ENCODE measurements at places on chromosomes 5 and 9.

GRCh38 chr5:12745537-12745936 lies 841.3 kb upstream of the CTNND2 start:
- DNase-seq: no peak

DNA sequence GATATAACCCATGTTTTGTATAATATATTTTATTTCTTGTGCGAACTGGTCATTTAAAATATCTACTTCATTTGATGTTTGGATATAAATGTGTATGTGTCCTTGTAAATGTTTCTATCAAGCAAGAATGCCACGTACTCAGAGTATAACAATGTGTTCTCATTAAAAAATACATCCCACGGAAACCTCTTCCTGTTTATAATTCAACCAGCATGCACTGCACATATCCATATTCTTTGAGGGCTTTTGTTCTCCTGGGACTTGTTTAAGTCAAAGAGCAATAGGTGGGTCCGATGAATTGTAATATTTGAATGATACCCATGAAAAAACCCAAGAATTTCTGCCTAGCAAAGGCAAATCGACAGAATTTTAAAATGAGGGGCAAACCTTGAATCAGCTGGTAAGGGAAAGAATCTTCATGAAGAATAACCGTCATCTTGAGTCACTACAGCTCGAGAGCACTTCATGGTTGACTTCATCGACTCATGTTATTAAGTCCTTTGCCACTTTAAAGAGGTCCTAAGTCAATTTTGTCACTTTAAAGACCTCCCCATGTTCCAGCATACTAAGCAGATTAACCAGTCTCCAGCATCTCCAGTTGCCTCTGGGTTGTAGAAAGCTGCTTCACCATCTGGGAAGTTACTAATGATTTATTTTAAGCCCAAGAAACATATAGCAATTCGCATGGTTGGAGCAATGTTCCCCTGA lies 80.6 kb downstream of the NPR3 start:
- no peak for DNase-seq

DNA sequence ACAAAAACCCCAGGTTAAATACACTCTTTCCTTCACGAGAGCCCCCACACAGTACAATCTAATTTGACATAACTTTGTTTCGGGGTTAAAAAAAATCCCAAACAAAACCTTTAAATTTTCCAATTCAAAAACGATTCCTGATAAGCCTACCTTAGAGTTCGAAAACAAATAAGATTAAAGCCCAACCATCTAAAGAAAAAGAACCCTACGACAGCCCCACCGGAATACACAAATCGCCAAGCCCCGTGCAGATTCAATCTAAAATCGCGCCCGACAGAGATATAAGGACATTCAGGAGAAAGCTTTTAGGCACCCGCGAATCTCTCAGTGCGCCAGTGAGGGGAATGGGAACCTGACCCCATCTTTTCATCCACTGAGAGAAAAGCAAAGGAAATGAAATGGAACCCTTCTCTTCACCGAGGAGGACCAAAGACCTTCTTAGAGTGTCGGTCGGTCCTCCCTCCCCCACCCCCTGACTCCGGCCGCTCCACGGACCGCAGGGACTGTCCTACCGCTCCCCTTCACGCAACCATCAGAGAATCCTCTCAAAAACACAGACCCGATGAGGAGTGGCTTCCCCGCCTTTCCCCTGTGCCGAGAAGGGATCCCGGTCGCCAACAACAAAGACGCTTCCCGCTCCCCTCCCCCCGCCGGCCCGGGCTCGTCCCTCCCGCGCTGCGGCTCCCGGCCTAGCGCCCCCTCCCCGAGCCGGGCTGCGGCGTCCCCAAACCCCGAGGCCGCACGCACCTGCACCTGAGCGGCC lies 925 bp downstream of the ABHD17B start:
- DNase-seq: no peak

DNA sequence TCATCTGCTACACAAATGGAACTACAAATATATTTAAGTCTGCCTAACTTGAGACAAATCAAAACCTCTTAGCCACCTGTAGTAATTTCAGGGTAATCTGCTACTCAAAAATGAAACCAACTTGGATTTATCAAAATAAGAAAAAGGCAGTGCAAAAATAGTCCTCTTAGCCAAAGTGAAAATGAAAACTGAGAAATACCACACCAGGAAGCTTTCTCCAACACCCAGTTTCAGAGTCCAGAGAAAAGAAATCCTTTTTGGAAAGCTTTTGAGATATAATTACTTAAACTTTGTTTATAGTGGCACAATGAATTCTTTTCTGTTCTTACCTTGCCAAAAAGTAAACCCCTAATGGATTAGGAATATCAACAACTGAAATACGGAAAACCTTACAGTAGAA lies 990.4 kb downstream of the EFNA5 start:
- no peak for DNase-seq

DNA sequence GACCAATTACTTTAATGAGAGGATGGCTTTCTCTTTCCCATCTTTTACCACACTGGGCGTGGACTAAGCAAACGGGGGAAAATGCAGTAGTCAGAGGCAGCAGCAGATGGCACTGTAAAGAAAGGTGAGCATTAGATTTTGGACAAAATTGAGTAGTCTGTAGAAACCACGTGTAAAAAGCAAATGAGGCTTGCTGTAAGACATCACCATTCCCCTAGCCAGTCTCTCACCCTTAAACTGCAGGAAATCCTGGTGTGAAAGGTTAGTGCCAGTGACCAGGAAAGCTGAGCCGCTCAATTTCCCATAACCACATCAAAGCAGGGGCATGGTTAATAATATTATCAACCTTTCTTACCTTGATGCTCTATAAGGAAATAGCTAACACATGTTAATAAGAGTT lies 31.8 kb downstream of the SPATA31C2 start:
- DNase-seq: no peak

GRCh38 chr9:86749894-86750255 lies 197.4 kb downstream of the GAS1 start:
- no peak for DNase-seq

DNA sequence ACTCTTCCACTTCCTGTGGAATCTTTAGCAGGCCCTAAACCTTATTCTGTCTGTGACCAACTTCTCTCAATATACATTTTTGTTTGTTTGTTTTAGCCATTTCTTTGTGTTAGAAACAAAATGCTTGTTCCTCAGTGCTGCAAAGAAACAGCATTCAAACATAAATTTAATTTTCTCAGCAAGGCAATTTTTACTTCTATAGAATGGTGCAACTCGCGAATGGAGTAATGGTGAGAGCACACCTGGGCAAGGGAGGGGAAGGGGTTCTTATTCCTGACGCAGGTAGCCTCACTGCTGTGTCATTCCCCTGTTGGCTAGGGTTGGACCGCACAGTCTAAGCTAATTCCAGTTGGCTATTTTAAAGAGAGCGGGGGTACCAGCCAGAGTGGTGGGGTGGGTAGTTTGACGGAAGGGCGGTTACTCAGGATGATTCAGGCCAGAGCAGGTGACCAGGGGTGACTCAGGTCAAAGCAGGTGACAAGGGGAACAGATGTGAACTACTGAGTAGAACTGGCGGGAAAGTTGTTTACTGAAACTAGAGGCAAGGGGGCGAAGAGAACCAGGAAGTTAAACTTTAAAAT lies 21.4 kb downstream of the ZNF169 start:
- DNase-seq: no peak

GRCh38 chr9:19306568-19306967 lies 73.5 kb downstream of the RPS6 start:
- DNase-seq: no peak

DNA sequence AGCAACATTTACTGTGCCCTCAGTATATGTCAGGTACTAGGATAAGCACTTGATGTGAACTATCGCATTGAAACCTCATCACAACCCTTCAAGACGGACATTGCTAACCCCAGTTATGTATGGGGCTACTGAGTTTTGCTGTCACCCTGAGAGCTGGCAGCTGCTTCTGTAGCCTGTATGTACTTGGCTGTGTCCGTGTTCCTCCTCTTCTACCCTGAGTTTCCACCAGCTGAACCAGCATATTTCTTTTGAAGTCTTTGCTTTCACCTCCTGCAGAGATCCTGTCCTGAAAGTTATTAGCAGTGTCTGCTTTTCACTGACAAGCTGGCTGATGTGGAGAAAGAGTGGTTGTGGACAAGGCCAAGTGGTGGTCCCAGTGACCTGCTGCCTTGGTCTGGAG lies 63.3 kb downstream of the ADGRV1 start:
- DNase-seq: no peak

GRCh38 chr5:38673671-38674071 lies 117.2 kb upstream of the LIFR start:
- no peak for DNase-seq

DNA sequence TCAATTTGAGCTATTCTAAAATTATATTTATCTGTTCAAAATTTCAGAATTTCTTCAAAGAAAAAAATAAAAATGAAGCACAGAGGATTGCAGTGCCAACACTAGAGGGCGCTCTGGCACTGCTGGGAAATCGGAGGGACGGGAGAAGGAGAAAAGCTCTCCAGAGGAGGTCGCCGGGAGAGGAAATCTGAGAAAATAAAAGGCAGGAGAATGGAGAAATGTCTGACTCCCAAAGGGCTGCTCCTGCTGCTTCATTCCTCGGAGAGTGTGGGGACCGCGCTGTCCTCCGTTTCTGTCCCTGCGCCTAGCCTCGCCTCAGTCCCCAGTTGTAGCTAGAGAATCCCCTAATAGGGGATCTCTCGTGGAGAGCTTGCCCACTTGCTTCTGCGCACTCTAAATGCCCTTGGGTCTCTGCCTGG lies 40.0 kb upstream of the ARSB start:
- peak; percentile 8 for DNase-seq

- no peak for DNase-seq
These were observed 143.3 kb upstream of the SMARCA2 start for GRCh38 chr9:1871626-1872419.

- DNase-seq: no peak
These were observed 228.8 kb upstream of the ZNF462 start for GRCh38 chr9:106634183-106634582.

GRCh38 chr5:14581106-14581890 lies at the start of gene OTULINL:
TSS of gene OTULINL (plus strand) at chr5:14581792. CDS start at chr5:14581895, 103 bp downstream.
- DNase-seq: peak; percentile 81

DNA sequence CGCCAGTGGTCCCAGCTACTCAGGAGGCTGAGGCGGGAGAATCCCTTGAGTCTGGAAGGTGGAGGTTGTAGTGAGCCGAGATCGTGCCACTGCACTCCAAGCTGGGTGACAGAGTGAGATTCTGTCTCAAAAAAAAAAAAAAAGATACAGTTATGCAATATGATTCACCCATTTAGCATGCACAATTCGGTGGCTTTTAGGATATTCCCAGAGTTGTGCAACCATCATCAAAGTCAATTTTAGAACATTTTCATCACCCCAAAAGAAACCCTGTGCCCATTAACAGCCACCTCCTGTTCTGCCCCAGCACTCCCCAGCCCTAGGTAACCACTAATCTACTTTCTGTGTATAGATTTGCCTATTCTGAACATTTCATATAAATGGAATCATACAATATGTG lies 4.3 kb upstream of the DHFR start:
- no peak for DNase-seq

GRCh38 chr5:80956272-80956671 lies 3.9 kb upstream of the RASGRF2 start:
- no peak for DNase-seq

- DNase-seq: no peak
These were observed 2015.9 kb upstream of the CDH9 start for GRCh38 chr5:29054282-29054681.

- no peak for DNase-seq
These were observed 15.0 kb downstream of the DOCK2 start for GRCh38 chr5:169652057-169652456.

DNA sequence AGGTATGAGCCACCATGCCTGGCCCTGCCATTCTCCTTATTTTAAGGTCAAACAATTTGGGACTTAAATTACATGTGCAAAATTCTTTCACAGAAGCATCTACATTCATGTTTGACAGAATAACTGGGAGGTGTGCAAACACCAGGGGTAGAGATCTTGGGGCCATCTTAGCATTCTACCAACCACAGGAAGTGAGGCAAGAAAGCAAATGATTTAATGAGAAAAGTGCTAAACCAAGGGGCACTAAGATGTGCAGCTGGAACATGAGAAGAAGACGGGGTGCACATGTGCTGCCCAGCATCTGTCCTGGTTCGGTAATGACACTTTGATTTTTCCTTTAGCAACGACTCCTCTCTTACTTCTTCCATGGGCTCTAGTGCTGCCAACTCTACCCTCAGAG lies 1.2 kb upstream of the F12 start:
- DNase-seq: no peak

DNA sequence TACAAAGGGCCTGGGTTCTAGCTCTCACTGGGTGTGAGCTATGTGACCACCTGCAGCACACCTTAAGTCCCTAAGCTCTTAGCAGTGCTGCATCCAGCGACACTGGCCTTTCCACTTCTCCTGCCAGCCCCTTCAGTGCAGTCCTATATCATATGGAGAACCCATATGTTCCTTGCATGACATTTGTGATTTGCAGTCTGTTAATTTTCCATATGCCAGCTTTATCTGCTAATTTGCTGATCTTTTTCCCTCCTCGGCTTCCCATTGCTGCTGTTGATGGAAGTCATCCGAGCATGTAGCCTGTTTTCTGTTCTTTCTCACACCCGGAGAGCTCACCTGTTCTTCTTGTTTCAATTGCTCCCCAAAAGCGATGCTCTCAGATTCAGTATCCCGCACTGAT lies 23.2 kb downstream of the PRDM6 start:
- no peak for DNase-seq

DNA sequence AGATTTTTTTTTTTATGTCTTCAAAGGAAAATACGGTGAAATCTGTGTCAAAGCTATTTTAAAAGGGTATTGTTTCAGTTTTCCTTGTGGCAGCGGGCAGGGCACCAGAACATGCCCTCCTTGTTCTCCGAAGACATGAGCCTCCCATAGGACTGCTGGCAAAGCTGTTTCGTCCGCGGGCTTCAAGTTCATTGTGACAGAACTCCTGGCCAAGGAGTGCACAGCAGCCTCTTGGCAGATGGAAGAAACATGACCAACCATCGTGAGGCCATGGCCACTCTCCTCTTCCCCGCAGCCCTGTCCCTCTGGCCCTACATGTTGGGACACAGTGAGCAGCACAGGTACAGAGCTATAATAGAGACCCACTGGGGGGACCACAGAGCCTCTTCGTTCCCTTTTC lies 99.5 kb downstream of the AOPEP start:
- DNase-seq: no peak

- no peak for DNase-seq
These were observed 761 bp upstream of the DNAJC25 start for GRCh38 chr9:111630182-111630963.

GRCh38 chr5:150310246-150310645 lies 7.5 kb upstream of the ARSI start:
- no peak for DNase-seq

- no peak for DNase-seq
These were observed 104.6 kb downstream of the DMRT2 start for GRCh38 chr9:1154739-1155138.

GRCh38 chr5:175517824-175518450 lies 39.6 kb downstream of the SFXN1 start:
- DNase-seq: peak; percentile 87

GRCh38 chr9:113962396-113962795 lies 86.3 kb downstream of the ZNF618 start:
- no peak for DNase-seq

- no peak for DNase-seq
These were observed 464.4 kb upstream of the TUSC1 start for GRCh38 chr9:26142631-26143030.

GRCh38 chr9:124329206-124329792 lies 71.5 kb downstream of the NEK6 start:
- DNase-seq: no peak

All from stimulated activated CD4-positive, alpha-beta T cell treated with anti-CD3 and anti-CD28 coated beads, Interleukin-2, amount 100 ng/mL, for 4 hours (primary cell).